ENCODE measurements at places on chromosomes 2 and 18. TPM values are rescaled to one million over a fixed set of nuclear protein-coding genes. Genes with fewer than 3 reads are reported as not detected.
A peak's percentile ranks its signal among the peaks of the same experiment; 100 is the strongest.

SERPINB11 gene
- total RNA-seq = not detected

DNA sequence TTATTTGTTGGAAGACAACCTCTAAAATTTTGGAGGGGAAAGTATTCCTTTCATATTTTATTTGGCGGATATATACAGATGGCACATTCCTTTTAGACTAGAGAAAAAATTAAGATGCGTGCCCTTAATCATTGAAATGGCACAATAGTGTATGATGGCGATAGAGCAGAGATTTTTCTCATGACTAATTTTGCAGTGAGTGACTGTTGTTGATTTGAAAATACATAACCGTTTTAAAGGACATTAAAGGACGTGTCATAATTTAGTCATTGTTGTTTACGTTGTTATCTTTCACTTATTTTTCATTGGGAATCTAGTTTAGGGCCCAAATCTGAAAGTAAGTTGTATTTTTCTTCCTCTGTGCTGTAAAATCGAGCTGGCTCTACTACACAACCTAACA is 61.7 kb downstream of the CERS6 start:
- H3K27me3 ChIP-seq = no peaks in the 10 kb centered on the region
- H3K27ac ChIP-seq = no peak overlapping the region
- no peak for DNase-seq
- H3K4me1 ChIP-seq = no peaks in the 10 kb centered on the region
- no peak overlapping the region for H3K4me3 ChIP-seq

DNA sequence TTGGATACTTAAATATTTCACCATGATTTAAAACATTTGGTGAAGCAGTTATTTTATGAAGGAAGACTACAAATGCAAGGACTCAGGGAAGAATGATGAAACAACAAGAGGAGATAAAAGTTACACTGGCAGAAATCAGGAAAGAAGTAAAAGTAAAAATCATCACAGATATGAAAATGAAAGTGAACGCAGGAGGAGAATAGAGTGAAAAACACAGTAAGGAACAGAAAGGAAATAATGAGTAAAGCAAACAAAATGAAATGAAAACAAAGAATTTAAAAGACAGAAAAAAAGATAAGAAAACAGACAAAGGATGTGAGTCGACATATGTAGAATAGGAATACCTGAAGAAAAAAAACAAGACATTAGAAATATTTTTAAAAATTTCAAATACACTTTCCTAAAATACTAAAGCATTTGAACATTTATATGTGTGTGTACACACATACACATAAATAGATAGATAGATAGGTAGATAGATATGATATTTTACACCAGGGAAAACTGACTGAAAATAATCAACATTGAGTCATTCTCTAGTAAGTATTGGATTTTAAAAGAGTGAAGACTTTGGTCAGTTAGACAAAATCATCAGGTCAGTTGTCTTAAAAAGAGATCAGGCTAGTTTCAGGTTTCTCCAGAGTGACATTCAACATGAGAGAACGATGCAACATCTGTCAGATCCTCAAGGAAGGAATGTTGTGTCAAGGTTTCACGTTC is 12.1 kb upstream of the KDSR start:
- H3K4me3 ChIP-seq = no peak overlapping the region
- H3K27me3 ChIP-seq = no peaks in the 10 kb centered on the region
- no peaks in the 10 kb centered on the region for H3K4me1 ChIP-seq

DPP4 gene
- 41.6 TPM for total RNA-seq

GRCh38 chr2:227687189-227687588 is 20.6 kb downstream of the SCYGR5 start:
- no peaks in the 10 kb centered on the region for H3K36me3 ChIP-seq
- no peaks in the 10 kb centered on the region for H3K27me3 ChIP-seq
- H3K4me1 ChIP-seq = no peaks in the 10 kb centered on the region

GRHL1 gene
- 0.65 TPM for total RNA-seq

DNA sequence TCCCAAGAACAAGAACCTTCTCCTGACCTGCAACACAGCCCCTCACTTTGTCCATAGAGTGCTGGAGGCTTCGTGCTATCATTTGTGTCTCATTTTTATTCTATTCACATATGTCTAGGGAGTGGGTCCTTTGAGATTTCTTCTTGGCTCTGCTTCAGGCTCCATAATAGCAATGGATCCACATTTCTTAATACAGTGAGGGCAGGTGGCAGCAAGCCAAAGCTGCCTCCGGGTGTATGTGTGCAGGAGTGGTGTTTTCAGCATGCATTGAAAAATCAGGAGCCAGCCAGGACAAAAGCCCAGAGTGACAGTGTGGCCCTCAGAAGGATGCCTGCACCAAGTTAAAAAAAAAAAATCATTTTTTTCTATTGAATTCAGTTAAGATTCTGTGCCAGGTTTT is 115.1 kb upstream of the PELI1 start:
- no peak overlapping the region for H3K4me3 ChIP-seq
- no peaks in the 10 kb centered on the region for H3K36me3 ChIP-seq
- peaks cover 11% of the 10 kb centered on the region for H3K4me1 ChIP-seq
- H3K27ac ChIP-seq = no peak overlapping the region
- no peaks in the 10 kb centered on the region for H3K27me3 ChIP-seq

DNA sequence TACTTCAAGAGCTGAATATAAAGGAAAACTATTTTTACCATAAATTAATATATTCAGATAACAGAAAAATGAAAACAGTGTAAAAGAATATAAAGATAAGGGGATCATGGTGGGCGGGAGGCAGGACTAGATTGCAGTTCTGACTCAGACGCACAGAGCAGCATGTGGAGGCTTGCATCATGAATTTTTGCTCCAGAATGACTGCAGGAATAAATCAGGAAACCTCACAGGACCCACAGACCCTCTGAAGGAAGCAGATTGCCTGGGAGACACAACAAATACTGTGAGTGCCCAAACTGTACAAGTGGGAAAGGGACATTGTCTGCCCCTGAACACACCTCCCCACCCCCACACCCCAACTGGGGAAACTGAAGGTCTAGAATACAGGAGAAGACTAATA is 19.2 kb upstream of the SIGLEC15 start:
- no peak overlapping the region for H3K4me3 ChIP-seq
- DNase-seq = no peak
- H3K36me3 ChIP-seq = no peaks in the 10 kb centered on the region
- H3K4me1 ChIP-seq = no peaks in the 10 kb centered on the region

EVA1A gene
- total RNA-seq = not detected

DNA sequence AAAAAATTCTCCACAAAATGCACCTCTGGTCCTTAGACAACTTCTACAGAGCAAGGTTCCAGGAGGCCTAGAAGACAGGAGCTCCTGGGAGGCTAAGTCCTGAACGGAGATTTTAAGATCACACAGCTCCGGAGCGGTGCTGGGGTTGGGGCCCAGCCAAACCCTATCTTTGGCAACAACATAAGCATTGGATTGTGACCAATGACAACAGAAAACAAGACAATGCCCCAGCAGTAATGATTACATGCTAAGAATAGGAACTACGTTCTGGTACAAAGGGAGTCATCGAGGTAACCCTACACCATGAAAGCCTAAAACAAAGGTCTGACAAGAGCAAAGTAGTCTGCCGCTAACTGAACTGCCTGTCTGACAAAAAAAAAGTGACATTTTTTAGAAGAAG is 171.2 kb downstream of the CMPK2 start:
- no peak overlapping the region for H3K27ac ChIP-seq
- H3K4me1 ChIP-seq = no peaks in the 10 kb centered on the region
- H3K36me3 ChIP-seq = no peaks in the 10 kb centered on the region
- DNase-seq = no peak
- no peaks in the 10 kb centered on the region for H3K27me3 ChIP-seq

PLB1 gene
- total RNA-seq = 0.67 TPM

GRCh38 chr18:31309115-31309514 is 8.8 kb upstream of the DSG1 start:
- no peaks in the 10 kb centered on the region for H3K36me3 ChIP-seq
- no peak overlapping the region for H3K27ac ChIP-seq
- H3K4me3 ChIP-seq = no peak overlapping the region
- no peaks in the 10 kb centered on the region for H3K27me3 ChIP-seq
- no peaks in the 10 kb centered on the region for H3K4me1 ChIP-seq
- no peak for DNase-seq

ABCG5 gene
- total RNA-seq = not detected

TMEFF2 gene
- total RNA-seq = not detected

DNA sequence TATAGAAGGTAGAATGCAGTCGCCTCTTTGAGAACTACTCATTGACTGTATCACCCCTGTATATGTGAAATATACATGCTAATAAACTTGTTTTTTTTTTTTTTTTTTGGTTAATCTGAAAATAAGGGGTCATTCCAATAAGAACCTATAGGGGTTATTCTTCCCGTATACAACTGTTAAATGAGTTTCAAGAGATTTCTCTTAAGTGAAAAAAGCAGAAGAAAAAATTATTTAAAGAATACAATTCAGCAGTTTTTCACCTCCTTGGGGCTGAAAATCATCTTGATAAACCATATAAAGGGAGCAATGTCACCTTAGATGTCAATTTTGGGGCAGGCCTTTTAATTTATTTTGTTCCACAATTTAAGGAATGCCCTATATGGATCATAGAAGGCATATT is 66.5 kb downstream of the SEPTIN10 start:
- H3K27ac ChIP-seq = no peak overlapping the region
- H3K4me1 ChIP-seq = no peaks in the 10 kb centered on the region
- H3K27me3 ChIP-seq = no peaks in the 10 kb centered on the region
- DNase-seq = no peak

- H3K4me3 ChIP-seq = no peak overlapping the region
- H3K27me3 ChIP-seq = no peaks in the 10 kb centered on the region
- no peaks in the 10 kb centered on the region for H3K36me3 ChIP-seq
- no peak for DNase-seq
- peak overlapping the region; percentile 46 for H3K27ac ChIP-seq
- peaks cover 61% of the 10 kb centered on the region for H3K4me1 ChIP-seq
These were observed 60.7 kb downstream of the CXCR4 start for GRCh38 chr2:136057023-136057801.

DNA sequence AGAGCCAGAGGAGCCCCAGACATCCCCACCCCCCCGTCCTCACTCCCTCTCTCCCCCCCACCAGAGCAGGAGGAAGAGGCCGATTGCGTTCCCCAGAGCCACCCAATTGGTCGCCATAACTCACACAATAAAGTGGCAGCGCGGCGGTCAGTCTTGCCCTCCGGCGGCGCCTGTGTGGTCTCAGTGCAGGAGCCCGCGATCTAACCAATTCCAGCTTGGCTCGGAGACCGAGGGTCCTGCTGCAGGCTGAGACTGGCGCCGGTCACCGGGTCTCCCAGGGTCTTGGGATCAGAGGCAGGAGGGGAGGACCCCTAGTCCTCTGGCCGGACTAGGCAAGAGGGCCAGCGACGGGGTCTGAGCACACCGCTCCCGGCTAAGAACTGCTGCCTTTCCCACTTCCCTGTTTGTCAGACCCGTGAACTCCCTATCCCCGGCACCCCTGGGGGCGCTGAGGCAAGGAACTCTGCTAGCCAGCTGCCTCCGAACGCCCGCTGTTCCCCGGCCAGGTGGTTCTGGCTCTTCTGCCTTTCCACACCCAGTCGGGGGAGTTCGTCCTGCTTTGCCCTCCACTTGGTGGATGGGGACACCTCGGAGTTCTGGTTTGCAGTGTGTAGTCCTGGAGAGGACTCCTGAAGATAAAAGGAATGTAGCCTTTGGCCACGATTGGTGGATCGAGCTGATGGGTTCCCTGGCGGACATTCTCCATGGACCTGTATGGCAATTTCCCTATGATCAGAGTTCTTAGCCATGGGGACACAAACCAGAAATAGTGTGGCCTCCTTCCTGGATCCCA is 1.0 kb upstream of the HOXD12 start:
- no peak for DNase-seq
- peaks cover 12% of the 10 kb centered on the region for H3K4me1 ChIP-seq
- H3K36me3 ChIP-seq = no peaks in the 10 kb centered on the region
- H3K4me3 ChIP-seq = no peak overlapping the region

GRCh38 chr2:11537951-11538350 is 4.1 kb downstream of the GREB1 start:
- no peaks in the 10 kb centered on the region for H3K36me3 ChIP-seq
- no peak overlapping the region for H3K4me3 ChIP-seq
- no peak overlapping the region for H3K27ac ChIP-seq
- no peak for DNase-seq
- no peaks in the 10 kb centered on the region for H3K27me3 ChIP-seq
- no peaks in the 10 kb centered on the region for H3K4me1 ChIP-seq

LIPT1 gene
- 11.2 TPM for total RNA-seq

- H3K4me3 ChIP-seq = no peak overlapping the region
- peaks cover 16% of the 10 kb centered on the region for H3K4me1 ChIP-seq
These were observed 81.2 kb downstream of the INSIG2 start for GRCh38 chr2:118169359-118170005.

DNA sequence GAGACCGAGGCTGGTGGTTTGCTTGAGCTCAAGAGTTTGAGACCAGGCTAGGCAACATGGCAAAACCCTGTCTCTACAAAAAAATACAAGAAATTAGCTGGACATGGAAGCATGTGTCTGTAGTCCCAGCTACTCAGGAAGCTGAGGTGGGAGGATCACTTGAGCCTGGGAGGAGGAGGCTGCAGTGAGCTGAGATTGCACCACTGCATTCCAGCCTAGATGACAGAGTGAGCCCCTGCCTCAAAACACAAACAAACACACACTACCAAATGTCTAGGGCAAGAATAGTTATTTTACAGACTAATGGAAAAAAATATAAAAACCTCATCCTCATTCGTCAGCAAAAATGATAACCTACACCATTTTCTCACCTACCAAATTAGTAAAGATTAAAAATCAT is 15.3 kb downstream of the BUB1 start:
- H3K4me1 ChIP-seq = no peaks in the 10 kb centered on the region
- no peak for DNase-seq

Data from naive thymus-derived CD4-positive, alpha-beta T cell (primary cell).